Coronary artery (tissue), 2 donors: ENCODE measurements at places on chromosomes 12 and 14.

DNA sequence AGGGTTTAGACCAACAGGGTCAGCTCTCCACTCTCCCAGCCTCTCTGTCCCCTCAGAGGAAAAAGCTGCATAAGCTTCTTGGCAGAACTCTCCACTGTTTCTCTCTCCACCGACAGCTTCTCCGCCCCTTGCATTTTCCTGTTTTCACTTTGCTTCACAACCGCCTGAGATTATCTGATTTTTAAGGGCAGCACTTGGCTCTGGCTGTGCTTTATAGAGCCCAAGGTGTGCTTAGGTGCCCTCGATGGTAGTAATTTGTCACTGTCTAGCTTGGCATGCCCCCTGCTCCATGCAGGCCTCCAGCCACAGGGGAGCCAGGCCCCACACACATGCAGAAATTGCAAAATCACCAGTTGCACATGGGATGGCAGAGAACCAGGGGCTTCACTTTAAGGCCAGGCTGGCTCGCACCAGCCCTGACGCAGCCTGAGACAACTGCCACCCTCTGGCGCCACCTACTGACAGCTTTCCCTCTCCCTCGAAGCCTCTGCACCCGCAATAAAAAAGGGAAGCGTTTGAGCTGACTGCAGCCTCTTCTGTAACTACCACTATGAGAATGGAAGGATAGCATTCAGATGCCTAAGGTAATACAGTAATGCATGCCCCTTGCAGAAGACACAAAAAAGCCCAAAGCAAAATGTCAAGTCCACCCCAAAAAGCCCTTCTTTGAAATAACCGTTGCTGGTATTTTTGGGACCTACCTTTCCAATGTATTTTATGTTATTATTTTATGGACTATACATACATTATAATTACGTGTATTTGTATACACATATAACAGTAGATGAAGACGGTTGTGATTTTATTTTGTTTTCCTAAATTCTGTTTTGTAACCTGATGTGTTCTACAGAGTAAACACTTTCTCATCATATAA, 32.0 kb upstream of the RIMBP2 start:
- DNase-seq: no peak

- peak; percentile 95 for DNase-seq
These were observed 18.1 kb downstream of the SSH1 start for GRCh38 chr12:108839018-108839889.

GRCh38 chr14:105140581-105140980, 28.0 kb downstream of the JAG2 start:
- no peak for DNase-seq

DNA sequence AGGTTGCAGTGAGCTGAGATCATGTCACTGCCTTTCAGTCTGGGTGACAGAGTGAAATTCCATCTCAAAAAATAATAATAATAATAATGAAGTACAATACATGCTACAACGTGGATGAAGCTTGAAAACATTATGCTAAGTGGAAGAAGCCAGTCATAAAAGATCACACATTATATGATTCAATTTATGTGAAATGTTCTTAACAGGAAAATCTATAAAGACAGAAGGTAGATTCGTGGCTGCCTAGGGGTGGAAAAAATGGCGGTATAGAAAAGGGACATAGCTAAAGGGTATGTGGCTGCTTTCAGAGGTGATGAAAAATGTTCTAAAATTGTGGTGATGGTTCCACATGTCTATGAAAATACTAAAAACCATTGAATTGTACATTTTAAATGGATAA, 41.0 kb upstream of the AMIGO2 start:
- DNase-seq: no peak

GRCh38 chr14:75697918-75698317, 36.9 kb downstream of the TTLL5 start:
- DNase-seq: no peak

- DNase-seq: no peak
These were observed 48.9 kb downstream of the PPP1R12A start for GRCh38 chr12:79885911-79886490.

DNA sequence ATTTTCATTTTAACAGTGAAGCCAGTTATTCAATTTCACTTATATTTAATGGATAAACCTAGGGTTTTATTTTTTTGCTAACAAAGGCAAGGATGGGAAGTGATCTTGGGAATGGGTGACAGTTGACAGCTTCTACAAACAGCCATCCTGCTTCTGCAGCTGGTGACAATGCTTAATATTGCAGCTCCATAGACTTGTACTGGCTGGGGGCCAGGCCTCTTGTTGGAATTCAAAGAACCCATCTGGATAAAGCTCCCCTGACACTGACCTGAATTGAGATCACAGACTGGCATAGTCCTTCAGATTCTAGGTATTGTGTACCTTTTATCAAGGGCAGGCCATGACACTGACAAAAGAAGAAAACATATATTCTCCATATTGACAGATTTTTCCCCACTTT, 664.6 kb upstream of the FOXG1 start:
- DNase-seq: no peak

- no peak for DNase-seq
These were observed 152.9 kb upstream of the E2F7 start for GRCh38 chr12:77218278-77218677.

DNA sequence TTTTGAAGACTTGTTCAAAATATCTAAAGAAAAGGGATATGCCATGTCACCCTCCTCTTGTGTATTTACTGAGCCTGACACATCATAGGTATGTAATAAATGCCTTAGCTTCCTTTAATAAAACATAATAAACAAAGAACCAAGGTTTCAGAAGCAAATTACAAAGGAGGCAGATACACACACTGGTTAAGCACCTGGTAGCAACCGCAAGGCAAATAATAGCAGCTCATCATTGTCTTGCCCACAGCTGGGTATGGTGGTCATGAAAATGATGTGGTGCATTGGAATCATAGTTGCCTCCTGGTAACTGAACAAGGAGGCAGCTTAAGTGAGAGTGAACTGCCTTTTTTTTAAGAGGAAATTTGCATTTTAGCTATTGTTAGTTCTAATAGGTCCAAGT, 39.0 kb downstream of the PAX9 start:
- DNase-seq: no peak
